ENCODE measurements at places on chromosomes 12 and 14.

DNA sequence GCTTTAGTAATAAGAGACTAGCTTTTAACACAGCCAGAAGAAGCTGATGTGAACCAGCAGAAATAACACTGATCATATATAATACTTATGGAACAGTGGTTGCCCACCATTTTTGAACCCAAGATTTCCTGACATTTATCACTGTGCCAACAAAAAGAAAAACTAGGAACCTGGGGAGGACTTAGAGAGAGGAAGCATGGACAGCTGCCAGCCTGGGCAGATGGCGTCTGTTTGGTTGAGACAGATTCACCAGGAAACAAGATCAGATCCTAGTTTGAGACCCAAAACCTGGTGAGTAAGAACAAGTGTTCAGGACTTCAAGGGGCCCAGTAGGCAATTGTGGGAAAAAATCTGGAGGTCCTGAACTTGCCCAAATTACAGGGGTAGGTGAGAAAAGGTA lies 95.3 kb downstream of the BICD1 start:
- DNase-seq: no peak

- DNase-seq: no peak
Measured at GRCh38 chr12:66915306-66915904, 236.5 kb upstream of the GRIP1 start.

- no peak for DNase-seq
Measured at GRCh38 chr12:64806593-64807460, 17.6 kb upstream of the TBC1D30 start.

DNA sequence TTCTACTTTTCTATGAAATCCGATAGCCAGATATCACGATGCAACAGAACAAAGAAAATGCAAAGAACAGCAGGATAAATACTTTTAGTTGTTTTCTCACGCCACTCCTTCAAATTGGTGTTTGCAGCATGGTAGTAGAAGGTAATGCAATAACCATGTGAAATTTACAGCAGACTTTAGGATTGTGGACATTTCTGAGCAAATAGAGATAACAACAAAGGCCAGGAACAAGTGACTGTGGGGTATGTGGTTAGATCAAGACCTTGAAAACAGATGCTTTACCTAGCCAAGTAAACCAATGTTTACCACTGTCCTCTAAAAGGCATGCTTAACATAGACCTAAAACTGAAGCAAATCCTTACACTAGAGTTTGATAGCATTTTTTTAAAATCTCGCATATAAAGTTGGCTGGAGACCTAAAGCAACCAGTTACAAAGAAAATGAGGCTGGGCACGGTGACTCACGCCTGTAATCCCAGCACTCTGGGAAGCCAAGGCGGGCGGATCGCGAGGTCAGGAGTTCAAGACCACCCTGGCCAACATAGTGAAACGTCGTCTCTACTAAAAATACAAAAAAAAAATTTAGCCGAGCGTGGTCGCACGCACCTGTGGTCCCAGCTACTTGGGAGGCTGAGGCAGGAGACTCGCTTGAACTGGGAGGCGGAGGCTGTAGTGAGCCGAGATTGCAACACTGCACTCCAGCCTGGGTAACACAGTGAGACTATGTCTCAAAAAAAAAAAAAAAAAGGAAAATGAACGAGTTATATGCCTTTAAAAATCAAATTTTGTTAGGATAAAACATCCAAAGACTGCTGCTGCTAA lies 123.2 kb upstream of the FOXN3 start:
- no peak for DNase-seq

- DNase-seq: no peak
Measured at GRCh38 chr12:113339540-113339939, 4.6 kb upstream of the SLC8B1 start.

DNA sequence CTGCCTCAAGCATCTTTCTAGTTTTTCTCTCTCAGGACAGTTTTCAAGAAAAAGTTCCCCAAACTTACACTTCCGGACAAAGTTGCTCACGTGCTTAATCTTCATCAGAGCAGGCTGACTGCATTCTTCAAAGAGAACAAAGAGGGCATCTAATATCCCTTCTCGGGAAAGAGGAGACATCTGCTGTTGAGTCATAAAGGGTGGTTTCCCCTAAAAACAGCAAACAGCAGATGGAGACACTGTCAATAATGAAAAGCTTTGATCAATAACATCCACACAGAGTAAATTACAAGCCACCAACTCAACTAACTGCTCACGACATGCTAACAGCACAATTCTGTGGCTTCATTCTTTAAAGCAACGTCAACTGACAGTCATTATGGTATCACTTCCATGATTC lies 8.1 kb downstream of the CIT start:
- no peak for DNase-seq

GRCh38 chr12:76883151-76883550 lies 4.3 kb upstream of the CSRP2 start:
- DNase-seq: no peak

DNA sequence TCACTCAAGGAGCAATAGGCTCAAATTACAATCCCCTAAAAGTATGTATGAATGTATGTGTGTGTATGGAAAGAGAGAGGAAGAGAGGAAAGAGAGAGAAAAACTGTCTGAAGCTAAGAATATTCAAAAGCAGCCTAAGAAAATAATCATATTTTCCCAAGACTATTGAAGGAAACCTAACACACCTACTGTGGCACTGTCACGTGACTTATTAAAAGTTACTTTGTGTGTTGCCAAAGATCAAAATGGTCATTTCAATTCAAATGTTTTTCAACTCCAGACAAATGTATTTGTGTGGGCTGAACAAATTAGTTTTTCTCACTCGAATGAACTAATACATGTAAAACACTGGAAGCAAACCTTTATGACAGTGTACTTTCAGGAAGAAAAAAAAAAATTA lies 368.9 kb upstream of the RPL10L start:
- DNase-seq: no peak

- DNase-seq: no peak
Measured at GRCh38 chr12:105466231-105466900, 135.9 kb downstream of the C12orf75 start.

- DNase-seq: no peak
Measured at GRCh38 chr14:78754059-78754458, 583.9 kb downstream of the NRXN3 start.

- DNase-seq: no peak
Measured at GRCh38 chr12:53603804-53604203, 22.4 kb downstream of the ATF7 start.

- DNase-seq: no peak
Measured at GRCh38 chr12:59173695-59174094, 253.4 kb upstream of the LRIG3 start.

- no peak for DNase-seq
Measured at GRCh38 chr12:128261757-128262156, 5.2 kb upstream of the TMEM132C start.

GRCh38 chr12:82510386-82510785 lies 152.1 kb downstream of the METTL25 start:
- DNase-seq: no peak

GRCh38 chr14:54665946-54666345 lies 99.0 kb downstream of the SAMD4A start:
- DNase-seq: no peak

GRCh38 chr14:26289891-26290486 lies 307.8 kb downstream of the NOVA1 start:
- DNase-seq: no peak

- DNase-seq: no peak
Measured at GRCh38 chr12:3761116-3761735, 8.3 kb upstream of the CRACR2A start.
